ENCODE measurements at places on chromosomes 7 and 10. TPM values are rescaled to one million over a fixed set of nuclear protein-coding genes. Genes with fewer than 3 reads are reported as not detected.

VSTM4 gene
- total RNA-seq = 0.39 TPM

UPK3B gene
- 17.2 TPM for total RNA-seq

HOXA10 gene
- total RNA-seq = 7.7 TPM

GDF2 gene
- not detected for total RNA-seq

ARMC3 gene
- 0.74 TPM for total RNA-seq

SPRN gene
- 0.20 TPM for total RNA-seq

KIAA1549 gene
- 6.7 TPM for total RNA-seq

FFAR4 gene
- total RNA-seq = 0.13 TPM

FOXP2 gene
- total RNA-seq = not detected

SCART1 gene
- 0.14 TPM for total RNA-seq

GNGT1 gene
- total RNA-seq = not detected

NRF1 gene
- total RNA-seq = 10.3 TPM

ZNF37A gene
- 6.0 TPM for total RNA-seq

NOC3L gene
- 21.2 TPM for total RNA-seq

TAS2R3 gene
- total RNA-seq = not detected

HOXA4 gene
- total RNA-seq = 1.7 TPM

AKR1D1 gene
- not detected for total RNA-seq

Measured in A549 treated with Mapracorat at 1 μM for 4 hours (cell line).